ENCODE measurements at places on chromosomes 12 and 14.

DNA sequence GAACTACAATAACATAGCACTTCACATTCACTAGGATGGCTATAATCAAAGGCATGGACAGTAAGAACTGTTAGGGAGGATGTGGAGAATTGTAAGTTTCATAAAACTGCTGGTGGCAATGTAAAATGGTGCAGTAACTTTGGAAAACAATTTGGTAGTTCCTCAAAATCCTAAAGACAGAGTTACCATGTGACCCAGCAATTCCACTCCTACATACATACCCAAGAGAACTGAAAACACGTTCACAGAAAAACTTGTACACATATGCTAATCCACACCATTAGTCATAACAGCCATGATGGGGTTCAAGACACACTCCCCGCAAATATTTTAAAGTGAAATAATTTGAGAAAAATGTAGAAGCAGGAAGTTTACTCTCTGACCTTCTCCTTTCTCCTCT, 31.7 kb downstream of the GALC start:
- no peak for DNase-seq

- no peak for DNase-seq
These were observed 653.3 kb upstream of the MIS18BP1 start for GRCh38 chr14:45906257-45906656.

GRCh38 chr12:107929436-107929835, 154.9 kb downstream of the ASCL4 start:
- DNase-seq = no peak

- no peak for DNase-seq
These were observed 213.4 kb downstream of the VRK1 start for GRCh38 chr14:97010491-97011160.

DNA sequence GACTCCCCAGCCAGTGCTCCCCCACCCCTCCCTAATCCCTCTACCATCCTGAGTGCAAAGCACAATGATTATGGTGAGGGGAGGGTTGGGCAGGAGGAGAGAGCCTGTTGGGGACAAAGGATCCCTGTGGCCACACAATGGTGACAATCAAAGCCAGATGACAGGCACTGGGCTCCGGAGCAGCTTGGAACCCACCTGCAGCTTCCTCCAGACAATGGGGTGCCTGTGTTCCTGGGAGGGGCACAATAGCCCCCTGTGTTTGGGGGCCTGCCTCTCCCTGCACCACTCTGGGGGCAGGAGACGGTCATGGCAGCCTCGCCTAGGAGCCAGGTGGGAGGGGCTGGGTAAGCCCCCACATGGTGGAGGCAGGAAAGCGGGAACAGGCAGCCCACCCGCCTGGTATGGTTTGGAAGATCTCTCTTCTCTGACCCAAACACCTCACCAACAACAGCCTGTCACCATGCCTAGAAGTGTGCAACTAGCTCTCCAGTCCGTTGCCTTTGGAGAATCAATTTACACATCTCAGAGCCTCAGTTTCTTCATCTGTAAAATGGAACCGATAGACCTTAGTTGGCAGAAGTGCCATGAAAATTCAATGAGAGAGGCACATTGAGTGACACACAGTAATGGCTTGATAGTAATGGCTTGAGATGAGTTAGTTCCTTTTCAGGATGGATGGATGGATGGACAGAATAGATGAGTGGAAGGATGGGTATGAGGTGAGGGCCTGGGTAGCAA, 53.0 kb downstream of the MVK start:
- no peak for DNase-seq

- DNase-seq = no peak
These were observed 18.3 kb downstream of the SLC17A8 start for GRCh38 chr12:100375038-100375735.

- DNase-seq = no peak
These were observed 768.5 kb downstream of the DIO2 start for GRCh38 chr14:79442786-79443185.

GRCh38 chr14:96629082-96629481, 126.9 kb downstream of the PAPOLA start:
- no peak for DNase-seq

DNA sequence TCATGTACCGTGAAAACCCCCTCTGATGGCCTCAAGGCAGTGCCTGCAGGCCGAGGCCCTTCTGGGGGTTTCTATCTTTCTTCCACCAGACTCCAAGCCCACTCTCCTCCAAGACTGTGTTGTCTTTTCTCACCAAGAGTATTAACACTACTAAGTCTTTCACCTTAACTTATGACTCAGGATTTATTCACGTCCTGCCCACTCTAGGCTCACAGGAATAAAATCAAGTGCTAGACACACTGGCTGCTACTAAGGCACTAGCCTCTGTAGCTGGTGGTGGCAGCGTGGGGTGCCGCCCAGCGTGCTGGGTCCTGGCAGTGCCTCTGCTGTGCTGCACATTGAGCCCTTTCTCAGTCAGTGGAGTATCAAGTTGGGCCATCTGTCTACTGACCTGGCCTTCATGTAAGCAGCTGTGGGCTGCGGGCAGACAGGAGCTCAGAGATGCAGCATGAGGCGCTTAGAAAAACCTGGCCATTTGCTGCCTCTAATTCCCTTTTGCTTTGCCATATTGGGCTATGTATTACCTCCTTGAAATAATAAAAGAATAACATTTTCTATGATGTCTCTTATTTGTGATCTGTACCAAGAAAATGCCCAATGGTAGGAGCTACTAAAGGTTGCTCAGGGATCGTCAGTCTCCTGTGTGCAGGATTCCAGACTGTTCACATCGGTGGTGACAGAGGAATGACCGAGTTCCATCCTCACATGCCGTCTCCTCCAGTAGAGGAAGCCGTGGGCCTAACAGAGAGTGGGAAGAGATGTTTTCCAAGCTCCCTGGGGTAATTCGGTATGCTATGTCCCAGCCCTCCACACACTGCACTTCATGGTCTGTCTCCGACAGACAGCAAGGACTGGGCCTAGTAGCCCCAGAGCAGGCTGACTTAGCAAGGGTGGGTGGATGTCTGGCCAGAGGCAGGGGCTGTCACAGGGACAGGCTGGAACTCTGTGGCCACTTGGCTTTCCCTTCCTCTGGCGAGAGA, 39.9 kb downstream of the MAX start:
- no peak for DNase-seq

DNA sequence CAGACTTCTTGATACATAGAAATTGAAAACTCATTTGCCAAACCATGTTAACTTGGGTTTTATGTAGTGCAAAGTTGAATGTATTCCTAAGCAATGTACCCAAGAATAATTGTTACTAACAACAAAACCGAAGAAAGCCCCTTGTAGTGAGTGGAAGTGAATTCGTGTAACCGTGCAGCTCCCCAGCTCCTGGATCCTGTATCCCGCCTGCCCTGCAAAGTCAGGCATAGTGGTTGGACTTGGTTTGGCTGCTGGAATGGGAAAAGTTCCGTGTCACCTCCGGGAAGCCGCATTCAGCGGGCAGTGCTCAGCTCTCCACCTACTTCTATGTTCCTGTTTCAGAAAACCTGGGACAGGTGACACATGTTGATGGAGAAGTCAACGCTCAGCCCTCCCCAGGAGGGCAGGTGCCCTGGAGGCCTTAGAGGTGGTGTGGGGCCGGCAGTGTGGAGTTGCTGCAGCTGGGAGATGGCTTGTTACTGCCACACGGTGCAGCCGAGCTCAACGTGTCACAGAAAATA, 29.2 kb upstream of the C14orf180 start:
- DNase-seq = no peak

GRCh38 chr12:72276181-72276805, 4.1 kb downstream of the TRHDE start:
- no peak for DNase-seq

DNA sequence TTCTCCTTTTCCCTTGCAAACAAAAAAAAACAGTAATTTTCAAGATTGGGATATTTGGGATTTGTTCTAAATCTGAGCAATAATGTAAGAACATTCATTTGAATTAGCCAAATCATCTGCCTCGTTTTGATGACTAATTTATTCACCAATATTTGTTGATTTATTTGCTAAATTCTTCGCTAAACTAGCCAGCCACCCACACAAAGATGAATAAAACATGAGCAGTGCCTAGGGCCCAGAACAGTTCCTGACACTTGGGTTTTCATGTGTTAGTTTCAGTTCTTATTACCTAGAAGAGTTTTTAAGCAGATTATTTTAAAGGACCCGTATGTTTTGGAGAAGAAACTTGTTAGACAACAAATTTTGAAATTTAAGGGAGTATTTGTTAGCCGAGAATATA, 1.4 kb downstream of the ETNK1 start:
- peak; percentile 27 for DNase-seq

- DNase-seq = no peak
These were observed 441 bp downstream of the PDE3A start for GRCh38 chr12:20368651-20369304.

GRCh38 chr14:68217791-68218340, 398.3 kb downstream of the RAD51B start:
- DNase-seq = no peak

DNA sequence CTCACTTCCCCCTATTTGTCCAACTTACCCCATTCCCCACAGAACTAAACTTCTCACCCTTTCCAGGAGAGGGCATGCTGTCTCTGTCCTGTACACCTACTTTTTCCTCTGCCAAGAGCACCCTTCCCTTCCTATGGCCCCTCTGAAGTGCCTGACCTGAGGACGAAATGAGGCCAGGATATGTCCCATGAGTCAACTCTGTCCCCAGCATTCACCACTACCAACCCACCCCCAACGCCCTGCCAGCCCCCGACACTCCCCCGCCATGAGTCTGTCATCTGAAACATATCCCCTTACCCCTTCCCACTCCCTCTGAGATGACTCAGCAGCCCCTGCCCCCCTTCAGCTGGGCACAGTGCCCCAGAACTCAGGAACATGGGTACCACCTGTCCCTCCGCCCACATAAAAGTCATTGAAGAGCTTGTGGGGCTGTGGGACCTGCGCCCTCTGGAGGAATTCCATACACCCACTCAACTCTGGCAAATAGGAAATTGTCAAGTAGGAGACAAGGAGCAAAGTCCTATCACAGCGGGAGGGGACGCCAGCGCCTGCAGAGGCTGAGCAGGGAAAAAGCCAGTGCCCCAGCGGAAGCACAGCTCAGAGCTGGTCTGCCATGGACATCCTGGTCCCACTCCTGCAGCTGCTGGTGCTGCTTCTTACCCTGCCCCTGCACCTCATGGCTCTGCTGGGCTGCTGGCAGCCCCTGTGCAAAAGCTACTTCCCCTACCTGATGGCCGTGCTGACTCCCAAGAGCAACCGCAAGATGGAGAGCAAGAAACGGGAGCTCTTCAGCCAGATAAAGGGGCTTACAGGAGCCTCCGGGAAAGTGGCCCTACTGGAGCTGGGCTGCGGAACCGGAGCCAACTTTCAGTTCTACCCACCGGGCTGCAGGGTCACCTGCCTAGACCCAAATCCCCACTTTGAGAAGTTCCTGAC, 26.3 kb downstream of the ITGA7 start:
- peak; percentile 7 for DNase-seq

- DNase-seq = no peak
These were observed 278.3 kb downstream of the DPF3 start for GRCh38 chr14:72615451-72616121.
